ENCODE measurements at places on chromosomes 12 and 14.

GRCh38 chr12:123059500-123059899 is 79.0 kb downstream of the ARL6IP4 start:
- DNase-seq = no peak

DNA sequence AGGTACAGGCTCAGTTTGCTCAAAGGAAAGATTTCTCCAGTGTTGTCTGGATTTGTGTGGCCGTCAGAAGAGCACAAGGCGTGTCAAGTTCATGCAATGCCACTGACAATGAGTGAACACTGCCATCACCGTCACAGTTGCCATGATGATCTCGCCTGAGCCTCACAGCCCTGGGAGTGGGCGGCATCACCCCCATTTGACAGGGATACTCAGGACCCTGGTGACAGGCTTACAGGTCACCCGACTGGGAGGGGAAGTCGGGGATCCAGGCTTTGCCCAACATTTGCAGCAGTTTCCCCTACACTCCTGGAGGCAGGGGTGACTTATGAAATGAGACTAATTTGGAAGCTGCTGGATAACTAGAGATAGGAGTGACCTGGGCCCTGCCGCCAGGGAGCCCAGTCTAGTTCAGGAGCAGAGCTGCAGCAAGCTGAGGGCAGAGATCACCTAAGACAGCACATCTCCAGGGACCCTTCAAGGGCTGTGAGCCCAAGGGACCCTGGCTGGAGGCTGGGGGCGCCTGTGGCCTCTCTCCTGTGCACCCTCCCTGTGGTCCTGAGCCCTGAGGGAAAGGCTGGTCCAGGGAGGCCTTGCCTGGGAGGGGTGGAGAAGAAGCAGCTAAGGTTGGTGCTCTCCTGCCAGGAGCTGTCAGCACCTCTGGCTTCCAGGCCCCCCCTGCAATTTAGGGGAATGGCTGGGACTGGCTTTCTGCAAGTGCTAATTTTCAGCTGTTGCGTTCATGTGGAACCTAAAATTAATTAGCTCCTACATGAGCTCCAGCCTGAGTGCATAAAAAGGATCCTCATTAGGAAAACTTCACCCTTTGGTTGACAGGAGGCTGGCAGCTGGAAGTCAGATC is 32.4 kb upstream of the BEGAIN start:
- DNase-seq = no peak

GRCh38 chr12:107817250-107817649 is 42.7 kb downstream of the ASCL4 start:
- no peak for DNase-seq

- peak; percentile 51 for DNase-seq
These were observed 262.0 kb upstream of the G2E3 start for GRCh38 chr14:30296931-30297405.

DNA sequence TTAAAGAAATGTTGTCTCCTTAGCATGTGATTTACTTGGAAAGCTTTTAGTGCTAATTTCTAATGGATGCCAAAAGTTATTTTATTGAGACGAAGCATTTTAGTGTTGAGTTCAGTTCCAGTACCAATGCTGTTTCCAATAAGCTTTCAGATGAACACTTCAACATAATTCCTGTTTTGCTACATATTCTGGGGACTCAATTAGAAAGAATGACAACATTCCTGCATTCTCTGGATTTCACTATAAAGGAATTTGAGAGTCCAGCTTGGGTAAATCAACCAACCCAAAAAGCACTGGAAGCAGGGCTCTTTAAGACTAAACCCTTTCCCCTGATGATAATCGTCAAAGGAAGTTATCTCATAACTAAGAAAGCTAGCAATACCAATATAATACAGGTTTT is 353.0 kb upstream of the TMTC1 start:
- no peak for DNase-seq

- DNase-seq = no peak
These were observed 489.6 kb upstream of the GARIN6 start for GRCh38 chr12:99157946-99158345.

GRCh38 chr12:69225251-69225910 is 14.0 kb upstream of the CPSF6 start:
- no peak for DNase-seq

GRCh38 chr14:95527387-95528002 is 7.4 kb upstream of the GLRX5 start:
- DNase-seq = peak; percentile 82

GRCh38 chr12:91364471-91365184 is 182.0 kb upstream of the DCN start:
- no peak for DNase-seq

DNA sequence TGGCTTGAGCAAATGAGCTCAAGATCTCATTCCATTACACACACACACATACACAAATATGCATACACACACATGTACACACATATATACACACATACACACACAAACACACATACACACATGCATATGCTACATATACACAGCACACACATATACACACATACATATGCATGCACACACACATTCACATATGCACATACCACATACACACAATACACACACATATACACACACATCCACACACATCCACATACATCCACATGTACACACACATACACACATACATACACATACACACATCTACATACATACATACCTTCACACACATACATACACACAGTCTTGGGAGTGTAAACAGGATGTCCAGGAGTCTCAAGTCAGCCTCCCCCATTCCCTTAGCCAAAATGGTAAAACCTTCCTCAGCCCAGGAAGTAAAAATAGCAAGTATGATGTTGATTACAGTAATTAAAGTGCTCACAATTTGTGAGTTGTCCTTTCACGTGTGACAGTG is 12.8 kb downstream of the HHIPL1 start:
- no peak for DNase-seq
